D721Med (cell line): ENCODE measurements at places on chromosomes 2 and 18.

GRCh38 chr2:23042216-23042906 lies 342.6 kb upstream of the KLHL29 start:
- DNase-seq: no peak

DNA sequence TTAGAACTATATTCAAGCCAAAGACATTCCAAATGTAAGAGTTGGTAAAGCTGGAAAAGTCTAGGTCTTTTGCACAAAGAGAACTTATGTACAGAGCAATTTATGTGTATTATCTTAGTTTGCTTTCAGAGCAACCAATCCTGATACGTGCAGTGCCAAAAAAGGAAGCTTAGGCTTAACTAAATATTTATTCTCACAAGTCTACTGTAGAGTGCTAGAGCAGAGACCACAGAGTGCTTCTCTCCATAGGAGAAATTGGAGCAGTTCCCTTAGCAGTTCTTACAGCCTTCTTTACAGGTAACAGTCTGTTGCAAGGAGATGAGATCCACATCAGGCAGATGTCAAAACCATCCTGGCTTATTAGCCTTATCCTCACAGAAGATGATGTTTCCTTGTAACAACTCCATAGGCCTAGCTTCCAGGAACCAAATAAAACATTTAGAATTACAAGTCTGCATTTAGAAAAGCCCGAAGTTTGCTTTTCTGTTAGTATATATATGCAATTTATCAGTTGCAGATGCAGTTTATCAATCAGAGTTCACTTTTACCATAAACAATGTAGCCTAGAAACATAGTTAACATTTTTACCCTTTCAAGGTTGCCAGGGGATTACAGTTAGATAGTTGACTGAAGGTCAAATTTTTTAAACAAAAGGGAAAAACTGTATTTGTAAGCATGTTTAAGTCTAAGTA lies 250.6 kb upstream of the KCNJ3 start:
- DNase-seq: no peak

DNA sequence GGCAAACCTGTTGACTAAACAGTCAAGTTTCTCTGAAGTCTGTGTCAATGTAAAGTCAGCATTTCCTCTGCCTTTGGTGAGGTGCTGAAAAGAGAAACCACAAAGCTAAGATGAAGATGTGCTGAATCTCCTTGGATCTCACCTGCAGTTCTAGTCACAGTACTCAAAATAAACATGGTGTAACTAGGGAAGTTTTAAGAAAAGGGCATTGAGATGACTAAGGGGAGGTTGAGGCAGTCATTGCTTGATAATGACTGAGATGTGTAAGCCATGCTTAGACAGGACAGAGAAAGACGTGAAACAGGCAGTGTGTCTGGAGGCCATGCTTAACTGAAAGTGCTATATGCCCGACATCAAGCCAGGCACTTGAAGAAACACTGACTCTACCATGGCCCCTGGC lies 1010.0 kb upstream of the CELF4 start:
- DNase-seq: no peak

DNA sequence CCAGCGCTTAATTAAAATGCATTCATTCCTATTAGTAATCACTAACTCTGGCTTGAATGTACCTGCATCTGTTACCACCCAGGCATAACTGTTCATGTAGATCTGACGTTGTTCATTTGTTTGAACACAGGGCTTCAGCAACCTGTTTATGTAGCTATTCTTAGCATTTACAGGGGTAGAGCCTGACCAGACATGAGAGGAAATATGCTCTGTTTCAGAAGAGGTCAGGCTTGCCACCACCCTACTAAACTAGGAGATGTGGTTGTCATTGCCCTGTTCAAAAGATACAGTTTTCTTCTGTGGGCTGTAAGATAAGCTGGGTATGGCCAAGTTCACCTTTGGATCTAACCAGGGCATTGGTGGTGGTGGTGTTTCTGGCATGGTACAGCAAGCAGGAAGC lies 8.8 kb downstream of the MGAT5 start:
- DNase-seq: no peak

- no peak for DNase-seq
Measured at GRCh38 chr18:75473316-75473715, 45.8 kb upstream of the SMIM21 start.

- DNase-seq: no peak
Measured at GRCh38 chr2:182649316-182649715, 66.7 kb upstream of the DNAJC10 start.
